ENCODE measurements at places on chromosomes 6 and 20.

GRCh38 chr20:63911176-63911575 is 16.2 kb downstream of the DNAJC5 start:
- no peak for DNase-seq

DNA sequence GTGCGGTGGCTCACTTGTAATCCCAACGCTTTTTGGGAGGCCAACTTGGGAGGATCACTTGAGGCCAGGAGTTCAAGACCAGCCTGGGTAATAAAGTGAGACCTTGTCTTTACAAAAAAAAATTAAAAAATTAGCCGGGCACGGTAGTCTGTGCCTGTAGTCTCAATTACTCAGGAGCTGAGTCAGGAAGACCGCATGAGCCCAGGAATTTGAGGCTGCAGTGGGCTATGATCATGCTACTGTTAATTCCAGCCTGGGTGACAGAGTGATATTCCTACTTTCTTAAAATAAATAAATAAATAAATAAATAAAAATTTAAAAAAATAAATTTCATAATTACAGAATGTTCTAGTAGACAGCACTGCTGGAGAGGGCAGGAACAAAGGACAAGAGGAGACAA is 62.4 kb downstream of the DST start:
- DNase-seq: no peak

- DNase-seq: no peak
These were observed 91.8 kb downstream of the TRMT11 start for GRCh38 chr6:126077810-126078776.

DNA sequence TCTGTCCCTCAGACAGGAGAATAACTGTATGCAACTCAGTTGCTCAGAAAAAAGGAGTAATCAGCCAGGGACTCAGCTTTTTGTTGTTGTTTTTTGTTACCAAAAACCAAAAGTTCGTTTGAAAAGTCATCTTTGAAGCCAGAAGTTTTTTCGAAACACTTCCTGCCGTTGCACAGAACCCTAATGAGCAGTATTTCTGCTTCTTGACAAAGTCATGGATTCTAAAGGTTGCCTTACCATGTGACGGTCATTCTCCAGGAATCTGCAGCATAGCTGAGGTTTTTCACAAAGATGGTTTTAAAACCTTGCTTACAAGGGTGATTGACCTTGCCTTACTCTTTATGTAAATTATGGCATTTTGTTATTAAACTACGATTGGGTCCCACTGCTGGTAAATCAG is 1.9 kb downstream of the RAB32 start:
- DNase-seq: no peak

GRCh38 chr6:143060806-143061596 is at the start of gene AIG1:
AIG1 (plus strand) TSS chr6:143060889; CDS start chr6:143060926, 37 bp downstream.
- peak; percentile 6 for DNase-seq

DNA sequence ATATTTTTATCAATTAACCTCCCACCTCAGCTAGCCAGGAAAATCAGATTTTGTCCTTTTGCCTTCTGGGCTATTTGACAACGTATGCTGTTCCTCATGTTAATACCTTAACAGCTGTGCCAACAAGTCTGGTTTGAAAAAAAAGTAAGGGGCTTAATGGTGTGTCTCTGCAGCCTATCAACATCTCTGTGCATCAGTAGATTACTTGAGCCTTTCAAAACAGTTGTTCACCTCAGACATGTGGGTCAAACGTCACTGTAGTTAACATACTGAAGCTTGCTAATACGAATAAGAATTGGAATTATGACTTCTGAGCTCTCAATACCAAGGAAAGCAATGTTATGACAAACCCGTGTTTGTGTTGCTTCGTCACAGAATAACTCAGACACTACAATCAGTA is 23.0 kb downstream of the CEP57L1 start:
- no peak for DNase-seq

- no peak for DNase-seq
These were observed 107.1 kb downstream of the UBE3D start for GRCh38 chr6:82958551-82958950.

GRCh38 chr6:99333068-99333467 is 16.4 kb downstream of the FAXC start:
- no peak for DNase-seq

DNA sequence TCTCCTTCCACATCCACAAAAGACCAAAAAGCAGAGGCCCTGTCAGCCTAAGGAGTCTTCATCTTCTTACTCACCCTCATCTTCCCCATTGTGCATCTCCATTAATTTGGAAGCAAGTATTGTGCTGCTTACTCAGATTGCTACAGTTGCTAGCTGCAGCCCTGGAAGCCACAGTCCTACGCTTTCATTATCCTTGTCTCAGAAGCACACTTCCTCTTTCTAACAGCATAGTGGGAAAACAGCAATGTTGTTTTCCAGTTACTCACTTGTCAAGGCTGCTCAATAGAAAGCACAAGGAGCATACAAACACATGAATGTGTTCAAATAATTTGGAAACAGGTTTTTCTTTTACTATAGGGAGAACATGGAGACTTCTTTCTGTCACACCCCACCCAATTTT is 76.6 kb upstream of the RBM24 start:
- no peak for DNase-seq

DNA sequence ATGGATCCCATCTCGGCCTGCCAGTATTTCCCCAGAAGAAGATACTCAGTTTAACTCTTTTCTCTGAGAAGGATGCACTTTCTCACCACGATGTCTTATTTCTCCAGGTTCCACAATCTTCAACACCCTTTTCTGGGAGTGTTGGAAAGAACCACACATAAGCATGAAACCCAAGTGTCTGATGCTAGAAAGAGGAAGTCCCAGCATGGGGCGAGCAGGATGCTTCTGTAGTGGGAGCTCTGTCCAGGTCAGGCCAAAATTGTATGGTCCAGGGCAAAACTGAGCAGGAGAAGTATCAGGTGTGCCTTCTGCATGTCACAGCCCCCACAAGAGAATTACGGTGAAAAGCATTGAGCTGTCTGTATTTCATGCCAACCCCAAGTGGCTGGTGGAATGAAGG is 11.0 kb downstream of the TREM1 start:
- no peak for DNase-seq

GRCh38 chr6:12058172-12058961 is 46.3 kb downstream of the HIVEP1 start:
- DNase-seq: no peak

- no peak for DNase-seq
These were observed 29.9 kb downstream of the EZR start for GRCh38 chr6:158789115-158789917.

DNA sequence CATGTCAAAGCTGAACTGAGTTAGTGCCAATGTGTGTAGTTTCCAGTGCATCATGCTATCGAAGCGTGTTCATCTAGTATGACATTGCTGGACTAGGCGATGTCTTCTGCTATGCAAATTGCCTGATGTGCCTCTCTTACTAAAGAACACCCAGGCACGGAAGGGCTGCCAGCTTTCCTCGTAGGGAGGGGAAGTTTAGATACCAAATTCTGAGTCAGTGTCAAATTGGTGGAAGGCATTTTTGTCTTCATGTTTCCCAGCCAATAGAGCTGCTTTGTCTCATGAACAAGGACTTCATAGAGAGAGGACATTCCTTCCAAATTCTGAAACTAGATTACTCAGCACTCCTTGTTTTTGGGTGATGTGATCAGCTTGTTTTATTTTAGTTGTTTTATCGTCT is 320.1 kb downstream of the BTBD3 start:
- no peak for DNase-seq

DNA sequence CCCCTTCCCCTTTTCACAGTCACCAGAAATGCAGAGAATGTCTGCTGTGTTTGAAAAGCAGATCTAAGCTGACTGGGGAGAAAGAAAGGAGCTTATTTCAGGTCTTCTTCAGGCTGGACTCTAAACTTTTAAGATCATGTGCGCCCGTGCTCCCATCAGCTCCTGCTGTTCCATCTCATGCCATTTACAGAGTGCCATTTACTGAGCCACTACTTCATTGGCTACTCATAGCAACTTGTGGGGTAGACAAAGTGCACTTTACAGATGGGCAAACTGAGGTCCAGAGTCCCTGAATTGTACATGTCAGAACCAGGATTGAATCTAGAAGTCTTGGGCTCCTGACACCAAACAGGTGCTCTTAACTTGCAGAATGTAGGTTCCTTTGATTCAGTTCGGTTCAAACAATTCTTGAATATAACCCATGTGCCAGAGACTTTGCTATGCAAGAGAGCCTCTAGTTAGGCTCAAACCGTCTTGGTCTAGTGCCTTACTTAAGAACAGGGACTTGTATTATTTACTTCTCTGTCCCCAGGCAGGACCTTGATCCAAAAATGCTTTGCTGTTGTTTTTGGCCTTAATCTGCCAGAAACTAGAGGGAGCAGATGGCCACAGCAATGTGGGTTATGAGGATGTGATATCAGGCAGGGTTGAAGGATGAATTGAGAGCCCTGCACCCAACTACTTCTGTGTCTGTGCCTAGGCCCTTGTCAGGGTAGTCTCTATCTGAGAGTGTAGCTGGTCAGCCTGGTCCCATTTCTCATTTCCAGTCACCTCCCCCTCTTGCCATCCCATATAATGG is 56.4 kb downstream of the RALY start:
- no peak for DNase-seq

GRCh38 chr6:165511807-165512206 is 151.2 kb downstream of the PDE10A start:
- DNase-seq: no peak

- peak; percentile 88 for DNase-seq
These were observed 66.2 kb upstream of the SNX9 start for GRCh38 chr6:157756708-157757429.

DNA sequence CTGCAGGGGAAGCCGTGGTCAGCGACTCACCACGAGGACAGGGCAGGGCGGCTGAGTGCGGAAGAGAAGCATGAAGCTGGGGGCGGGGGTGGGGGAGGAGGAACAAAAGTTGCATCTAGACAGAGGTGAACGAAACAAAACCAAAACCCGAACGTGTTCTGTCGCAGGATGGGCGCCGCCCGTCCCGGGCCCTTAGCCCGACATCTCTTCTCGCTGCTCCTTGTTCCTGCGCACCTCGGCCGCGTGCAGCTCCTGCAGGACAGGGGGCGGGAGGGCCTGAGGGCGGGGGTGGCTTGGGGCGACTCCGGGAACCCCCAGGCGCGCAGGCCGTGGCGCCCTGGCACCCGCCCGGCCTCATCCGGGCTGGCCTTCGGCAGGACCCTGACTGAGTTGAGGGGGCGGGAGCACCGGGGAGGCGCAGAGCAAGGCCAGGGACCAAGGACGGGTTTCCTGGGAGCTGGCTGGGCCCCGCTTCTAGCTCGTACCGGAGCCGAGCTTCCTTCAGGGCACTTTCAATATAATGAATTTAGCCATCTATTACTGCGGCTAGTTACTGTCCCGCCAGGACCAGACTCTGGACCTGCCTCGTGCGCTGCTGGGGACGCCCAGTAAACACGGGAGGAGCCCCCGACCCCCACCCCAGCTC is 12.0 kb downstream of the STMN3 start:
- DNase-seq: no peak

DNA sequence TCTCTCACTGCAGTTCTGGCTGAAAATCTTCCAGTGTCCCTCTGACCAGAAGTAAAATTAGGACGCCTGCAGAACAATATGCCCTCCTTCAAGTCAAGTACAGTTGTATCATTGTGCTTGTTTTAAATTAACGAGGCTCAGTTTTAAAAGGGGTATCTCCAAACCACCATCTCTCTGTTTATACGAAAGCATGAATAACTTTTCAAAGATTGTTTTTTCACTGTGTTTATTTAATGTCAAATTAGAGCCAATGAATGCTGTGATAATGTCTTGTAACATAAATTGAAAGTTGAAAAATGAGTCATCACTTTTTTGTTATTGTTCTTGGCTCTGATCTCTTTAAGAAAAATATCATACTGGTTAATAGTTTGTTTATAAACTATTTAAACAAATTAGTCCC is 230.7 kb upstream of the THEMIS start:
- DNase-seq: no peak

DNA sequence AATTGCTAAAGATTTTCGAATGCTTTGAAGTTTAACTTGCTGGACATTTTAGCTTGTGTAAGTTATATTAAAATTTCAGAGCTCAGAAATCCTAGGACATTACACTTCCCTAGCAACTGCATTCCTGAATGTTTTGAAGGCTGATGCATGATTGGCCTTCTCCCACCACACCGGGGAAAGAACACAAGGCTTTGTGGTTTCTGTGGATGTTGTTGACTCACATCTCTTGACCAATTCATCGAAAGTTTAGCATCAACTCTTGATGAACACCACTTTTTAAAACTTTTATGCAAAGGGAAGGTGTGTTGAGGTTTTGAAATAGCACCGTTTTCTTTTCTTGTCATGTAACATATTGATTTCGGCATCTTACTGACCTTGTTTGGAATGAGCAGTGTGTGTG is 81.1 kb downstream of the RIMS1 start:
- no peak for DNase-seq

DNA sequence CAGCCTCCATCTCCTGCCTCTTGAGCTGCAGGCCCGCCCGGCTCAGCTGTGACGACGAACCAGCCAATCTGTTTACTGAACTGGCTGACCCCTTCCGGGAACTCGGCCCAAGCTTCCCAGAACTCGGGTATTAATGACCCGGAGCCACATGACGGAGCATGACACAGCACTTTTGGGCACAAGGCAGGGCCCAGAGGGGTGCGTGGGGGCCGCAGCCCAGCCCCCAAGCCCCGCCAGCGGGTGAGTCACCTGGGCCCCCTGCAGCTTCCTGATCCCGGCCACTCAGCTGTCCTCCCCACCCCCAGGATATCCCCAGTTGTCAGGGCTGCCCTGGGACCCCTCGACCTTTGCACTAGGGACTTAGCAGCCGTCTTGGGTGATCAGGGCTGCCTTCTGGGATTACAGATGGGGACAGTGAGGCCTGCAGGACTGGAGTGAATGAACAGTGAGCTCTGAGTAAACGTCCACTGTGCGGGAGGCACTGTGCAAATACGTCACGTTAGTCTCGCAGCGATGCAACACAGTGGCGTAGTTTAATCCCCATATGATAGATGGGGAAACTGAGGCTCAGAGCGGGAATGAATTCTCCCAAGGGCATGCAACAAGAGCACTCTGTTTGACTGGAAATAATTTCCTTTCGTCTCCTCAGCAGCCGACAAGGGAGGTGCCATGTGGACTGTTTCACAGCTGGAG is 102.1 kb downstream of the CEBPB start:
- DNase-seq: no peak

DNA sequence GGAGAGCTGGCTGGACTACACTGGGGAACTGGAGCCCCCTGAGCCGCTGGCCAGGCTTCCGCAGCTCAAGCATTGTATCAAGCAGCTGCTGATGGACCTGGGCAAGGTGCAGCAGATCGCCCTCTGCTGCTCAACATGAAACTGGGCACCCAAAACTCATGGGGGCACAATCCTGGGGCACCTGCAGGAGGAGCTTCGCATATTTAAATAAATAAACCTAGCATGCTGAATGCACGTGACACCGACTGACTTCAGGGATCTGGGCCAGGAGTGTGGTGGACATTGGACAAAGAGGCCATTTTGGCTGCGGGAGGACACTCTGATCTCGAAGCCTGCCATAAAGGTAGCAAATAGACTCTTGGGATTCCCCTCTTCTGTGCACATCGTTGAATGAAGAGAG is 6.8 kb downstream of the SCAND1 start:
- DNase-seq: peak; percentile 28

GRCh38 chr6:82954937-82955577 is 110.6 kb downstream of the UBE3D start:
- no peak for DNase-seq

DNA sequence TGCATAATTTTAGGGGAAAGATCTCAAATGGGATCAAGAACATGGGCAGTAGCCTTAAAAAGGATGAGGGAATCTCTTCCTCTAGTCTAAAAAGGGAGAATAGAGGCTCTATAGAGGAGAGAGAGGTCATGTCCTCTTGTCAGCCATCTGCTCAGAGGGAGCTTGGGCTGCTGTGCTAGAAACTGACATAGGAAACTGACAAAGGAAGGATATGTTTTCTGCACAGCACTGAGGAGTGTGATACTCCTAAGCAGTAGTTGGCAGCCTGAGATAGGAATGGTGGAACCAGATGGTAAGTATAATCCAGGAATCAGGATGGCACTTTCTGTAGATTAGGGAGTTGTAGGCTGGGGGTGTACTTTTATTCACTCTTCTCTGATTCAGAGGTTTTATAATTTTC is 59.2 kb downstream of the PTPRA start:
- DNase-seq: no peak
